ENCODE measurements at places on chromosomes 2 and 18.

- DNase-seq, result peak; percentile 32
Observed at GRCh38 chr18:43277164-43277600, at the start of gene SYT4. Gene SYT4, minus strand, starts transcription at chr18:43277490. Its CDS starts 209 bp downstream, at chr18:43277281.

- DNase-seq, result no peak
Observed at GRCh38 chr2:43389581-43390466, 163.4 kb upstream of the ZFP36L2 start.

DNA sequence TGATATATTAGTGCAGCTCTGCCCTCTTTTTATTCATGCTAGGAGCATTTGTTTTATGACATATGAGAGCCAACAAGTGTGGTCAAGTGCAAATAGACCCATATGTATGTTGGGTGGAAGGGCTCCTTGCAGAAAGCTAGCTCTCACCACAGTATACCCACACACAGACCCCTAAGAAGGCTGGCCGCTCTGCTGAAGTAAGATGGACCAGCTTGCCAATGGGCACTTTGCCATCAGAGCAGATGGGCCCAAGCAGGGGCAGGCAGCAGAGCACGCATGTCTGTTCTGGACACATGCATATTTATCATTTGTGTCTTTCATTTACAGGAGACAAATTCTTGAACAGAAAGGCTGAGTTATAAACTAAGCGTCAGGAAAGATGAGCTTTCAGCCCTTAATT is 187.5 kb upstream of the DTNA start:
- DNase-seq, result no peak

DNA sequence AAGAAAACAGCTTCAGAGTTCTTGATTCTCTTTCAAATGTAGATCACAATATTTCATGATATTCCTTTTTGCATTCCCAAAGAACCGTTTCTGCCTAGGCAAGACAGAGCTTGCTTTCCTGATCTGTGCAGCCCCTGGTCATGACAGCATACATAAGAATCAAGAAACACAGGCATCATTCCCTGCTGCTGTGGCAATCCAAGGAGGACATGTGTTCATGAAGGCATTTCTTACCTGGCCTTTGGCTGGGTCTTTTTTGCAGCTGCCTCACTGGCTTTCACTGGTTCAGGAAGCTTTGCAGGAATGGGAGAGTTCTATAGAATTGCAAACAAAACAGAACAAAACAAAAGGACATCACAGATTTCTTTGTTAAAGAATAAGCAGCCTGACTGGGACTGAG is 87.6 kb upstream of the NFU1 start:
- DNase-seq, result no peak

DNA sequence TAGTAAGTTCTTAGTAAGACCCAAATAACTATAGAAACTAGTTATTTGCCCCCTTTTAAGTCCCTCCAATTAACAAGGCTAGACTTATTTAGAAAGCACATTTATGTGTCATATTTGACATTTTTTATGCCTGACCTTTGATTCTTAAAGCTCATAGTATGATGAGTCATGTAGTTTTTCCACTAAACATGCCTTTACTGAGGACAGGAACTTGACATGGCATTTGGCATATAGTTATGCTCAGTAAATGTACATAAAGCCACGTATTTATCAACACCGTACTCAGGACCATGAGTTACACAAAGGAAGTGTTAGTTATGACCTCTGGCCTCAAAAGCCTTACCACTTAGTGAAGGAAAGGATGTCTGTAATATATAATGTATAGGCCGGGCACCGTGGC is 78.9 kb downstream of the GNAL start:
- DNase-seq, result no peak

DNA sequence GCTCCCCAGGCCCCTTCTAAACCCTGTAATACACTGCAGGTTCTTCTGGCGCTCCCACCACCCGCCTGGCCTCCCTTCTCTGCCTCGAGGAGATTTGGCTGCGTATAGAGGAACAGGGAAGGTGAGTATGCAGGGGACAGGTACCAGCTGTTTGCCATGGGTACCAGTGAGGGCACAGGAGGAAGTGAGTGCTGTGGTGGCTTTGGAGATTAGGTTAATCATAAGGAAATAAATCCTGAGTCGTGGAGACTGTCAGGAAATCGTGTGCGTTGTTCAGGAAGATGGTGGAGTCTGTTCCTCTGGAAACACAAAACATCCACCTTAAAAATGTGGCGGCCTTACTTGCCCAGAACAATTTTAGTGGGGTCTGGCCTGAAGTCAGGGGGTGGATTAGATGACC is 230.4 kb downstream of the FAM210A start:
- DNase-seq, result no peak

- DNase-seq, result no peak
Observed at GRCh38 chr2:127169066-127169660, 50.9 kb downstream of the CYP27C1 start.

DNA sequence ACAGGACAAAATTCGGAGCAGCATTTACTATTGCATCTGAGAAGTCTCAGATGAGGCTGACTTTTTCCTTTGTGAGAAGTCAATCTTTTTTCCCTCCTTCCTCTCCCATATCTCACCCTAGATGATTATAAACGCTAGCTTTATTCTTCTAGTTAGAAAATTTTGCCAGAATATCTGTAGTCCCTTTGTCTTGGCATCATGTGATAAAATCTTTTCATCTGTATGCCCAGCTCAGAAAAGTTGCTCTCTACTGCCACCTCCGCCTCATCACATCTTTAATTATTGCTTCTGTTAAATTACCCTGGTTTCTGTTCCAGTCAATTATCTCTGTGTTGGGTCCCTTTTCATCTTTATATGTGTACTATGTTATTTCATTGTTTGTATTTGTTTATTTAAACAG is 210.8 kb upstream of the SLC35G4 start:
- DNase-seq, result no peak

- DNase-seq, result no peak
Observed at GRCh38 chr2:202425036-202425435, 48.9 kb downstream of the BMPR2 start.

DNA sequence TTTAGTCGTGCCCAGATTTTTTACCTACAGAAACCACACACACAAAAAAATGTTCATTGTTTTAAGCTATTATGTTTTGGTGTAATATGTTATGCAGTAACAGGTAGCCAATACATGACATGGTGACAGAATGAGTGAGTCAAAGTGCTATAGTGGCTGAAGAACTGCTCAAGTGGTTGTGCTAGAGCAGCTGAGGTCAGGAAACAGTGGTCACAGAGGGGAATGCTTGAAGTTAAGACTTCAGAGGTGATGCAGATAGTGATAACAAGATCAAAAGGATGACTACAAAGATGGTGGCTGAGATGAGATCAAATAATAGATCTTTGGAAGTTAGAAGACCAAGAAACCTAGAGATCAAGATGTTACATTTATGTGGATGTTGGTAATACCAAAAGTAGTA is 174.3 kb downstream of the KCNE4 start:
- no peak for DNase-seq

DNA sequence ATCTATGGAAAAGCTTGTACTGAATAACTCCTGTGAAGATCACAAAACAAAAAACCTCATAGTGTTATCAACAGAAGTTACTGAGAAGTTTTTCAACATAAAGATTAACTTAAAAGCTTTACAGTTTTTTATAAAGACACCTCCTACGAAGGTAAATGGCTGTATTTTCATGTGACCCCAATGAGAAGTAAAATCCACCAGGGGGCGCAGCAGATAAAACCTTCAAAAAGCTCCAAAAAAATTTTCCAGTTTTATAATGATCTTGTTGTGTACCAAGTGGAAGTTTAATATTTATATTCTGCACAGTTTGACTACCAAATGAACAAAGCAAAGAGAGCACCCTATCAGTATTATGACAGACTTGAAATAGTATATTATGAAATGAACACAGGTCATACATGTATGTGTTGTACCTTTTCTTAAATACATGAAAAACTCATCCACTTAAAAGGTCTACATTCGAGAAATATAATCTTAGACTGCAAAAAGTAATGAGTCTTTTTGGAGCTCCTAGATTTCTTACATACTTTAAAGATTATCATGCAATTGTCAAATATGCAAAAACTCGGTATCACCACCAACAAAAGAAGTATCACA is 38.5 kb downstream of the PNO1 start:
- no peak for DNase-seq
